ENCODE measurements at places on chromosomes 6 and 20.

DNA sequence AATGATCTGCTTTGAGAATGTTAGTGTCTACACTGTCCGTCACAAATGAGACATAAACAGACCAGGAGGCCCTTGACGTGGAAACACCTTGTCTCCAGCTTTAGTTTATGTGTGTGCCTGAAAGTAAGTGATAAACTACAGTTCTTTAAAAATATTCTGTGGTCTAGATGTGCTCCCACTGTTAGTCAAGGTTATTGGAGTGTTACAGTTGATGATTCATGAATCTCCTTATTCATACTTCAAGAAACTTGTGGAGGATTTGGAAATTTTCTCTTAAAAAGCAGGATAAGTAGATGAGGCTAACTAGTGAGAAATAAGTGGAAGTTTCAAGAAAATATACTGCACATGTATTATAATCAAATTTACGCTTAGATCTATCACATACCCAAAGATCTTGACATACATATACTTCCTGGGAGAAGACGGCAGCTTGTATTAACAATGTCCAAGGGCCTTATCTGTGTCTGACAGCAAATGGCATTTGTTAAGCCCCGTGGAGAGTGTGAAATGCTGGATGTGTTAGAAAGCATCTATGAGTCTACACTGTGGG is 90.5 kb upstream of the MBOAT1 start:
- DNase-seq = no peak

DNA sequence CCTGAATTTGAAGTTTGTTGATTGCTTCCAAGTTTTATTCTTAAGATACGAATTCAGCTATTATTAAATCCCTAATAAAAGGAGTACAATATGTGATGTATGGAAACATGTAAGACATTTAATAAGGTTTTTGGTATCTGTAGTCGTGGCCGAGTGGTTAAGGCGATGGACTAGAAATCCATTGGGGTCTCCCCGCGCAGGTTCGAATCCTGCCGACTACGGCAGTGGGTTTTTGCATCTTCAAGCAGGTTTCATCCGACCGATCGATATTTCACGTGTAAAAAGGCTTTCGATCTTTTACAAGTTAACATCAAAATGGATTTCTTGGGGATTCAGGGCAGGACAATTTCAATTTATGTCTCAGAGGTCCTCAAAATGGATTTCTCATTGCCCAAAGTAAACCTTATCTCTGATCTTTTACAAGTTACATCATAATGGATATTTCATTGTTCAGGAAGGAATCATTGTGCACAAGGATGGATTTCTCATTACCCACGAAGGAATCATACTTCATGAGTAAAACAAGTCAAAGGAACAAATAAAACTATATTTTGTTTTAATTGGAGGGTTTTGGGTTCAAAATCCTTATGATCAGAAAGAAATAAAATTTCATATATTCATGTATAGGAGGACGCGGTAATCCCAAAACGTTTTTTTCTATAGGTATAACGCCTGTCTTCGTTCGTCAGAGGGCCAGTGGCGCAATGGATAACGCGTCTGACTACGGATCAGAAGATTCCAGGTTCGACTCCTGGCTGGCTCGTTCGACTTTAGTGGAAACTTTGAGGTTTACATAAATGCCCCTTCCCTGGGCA is 37.3 kb upstream of the BTN3A2 start:
- DNase-seq = no peak

- no peak for DNase-seq
Measured at GRCh38 chr6:44699851-44700250, 312.3 kb downstream of the CDC5L start.

- DNase-seq = no peak
Measured at GRCh38 chr6:145261758-145262157, 473.6 kb downstream of the EPM2A start.

DNA sequence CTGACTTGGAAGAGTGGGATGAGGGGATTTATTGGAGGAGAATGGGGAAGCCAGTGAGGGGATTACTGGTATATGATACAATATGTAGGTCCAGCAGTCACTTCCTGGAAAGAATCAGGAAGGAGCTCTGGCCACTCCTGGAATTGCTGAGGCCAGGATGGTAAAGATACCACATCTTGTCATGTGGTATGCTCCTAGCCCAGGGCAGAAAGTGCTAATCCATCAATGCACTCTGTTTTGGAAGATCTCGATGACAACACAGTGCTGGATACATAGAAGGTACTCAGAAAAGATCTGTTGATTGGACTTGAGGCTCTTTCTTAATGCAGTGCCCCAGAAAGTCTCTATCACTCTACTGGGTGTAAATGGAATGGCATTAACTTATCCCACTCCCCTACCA is 52.6 kb downstream of the LAMP5 start:
- DNase-seq = no peak

- no peak for DNase-seq
Measured at GRCh38 chr6:118354641-118355040, 193.5 kb upstream of the PLN start.

GRCh38 chr6:74311431-74311830 is 615.4 kb downstream of the CD109 start:
- DNase-seq = no peak

DNA sequence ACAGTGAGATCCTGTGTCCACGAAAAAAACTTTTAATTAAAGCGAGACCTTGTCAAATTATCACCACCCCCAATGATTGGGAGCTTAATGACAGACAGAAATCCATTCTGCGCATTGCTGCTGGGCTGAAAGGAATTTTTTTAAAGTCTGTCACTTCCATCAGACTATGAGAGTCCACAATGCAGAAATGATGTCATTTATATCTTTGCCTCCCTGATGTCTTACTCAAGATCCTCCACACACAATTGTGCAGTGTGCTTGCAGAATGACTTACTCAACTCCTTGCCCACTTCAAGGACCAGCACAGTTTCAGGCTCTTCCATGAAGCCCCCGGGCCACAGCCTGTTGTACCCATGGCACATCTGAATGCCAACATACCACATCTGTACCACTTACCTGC is 41.0 kb downstream of the GPLD1 start:
- no peak for DNase-seq

- no peak for DNase-seq
Measured at GRCh38 chr6:131844243-131844841, 36.5 kb downstream of the ENPP1 start.

- DNase-seq = no peak
Measured at GRCh38 chr6:150525300-150525699, 74.4 kb upstream of the PLEKHG1 start.

DNA sequence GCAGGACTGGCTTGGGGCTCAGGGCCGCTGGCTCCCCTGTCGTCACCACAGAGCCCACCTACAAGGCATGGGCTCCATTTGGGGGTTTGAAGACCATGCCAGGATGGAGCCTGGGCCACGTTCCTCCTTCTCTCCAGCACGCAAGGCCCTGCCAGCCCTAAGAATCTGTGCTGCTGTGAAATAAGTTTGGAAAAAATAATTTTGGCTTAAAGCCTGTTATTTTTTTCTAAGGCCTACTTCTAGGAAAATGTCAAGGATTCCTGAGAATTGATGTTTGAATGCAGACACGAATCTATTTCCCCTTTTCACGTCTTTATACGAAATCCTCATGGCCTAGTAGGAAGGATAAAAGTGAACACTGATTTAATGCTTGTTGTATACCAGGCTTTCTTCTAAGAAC is 107.5 kb downstream of the LRFN2 start:
- DNase-seq = no peak

DNA sequence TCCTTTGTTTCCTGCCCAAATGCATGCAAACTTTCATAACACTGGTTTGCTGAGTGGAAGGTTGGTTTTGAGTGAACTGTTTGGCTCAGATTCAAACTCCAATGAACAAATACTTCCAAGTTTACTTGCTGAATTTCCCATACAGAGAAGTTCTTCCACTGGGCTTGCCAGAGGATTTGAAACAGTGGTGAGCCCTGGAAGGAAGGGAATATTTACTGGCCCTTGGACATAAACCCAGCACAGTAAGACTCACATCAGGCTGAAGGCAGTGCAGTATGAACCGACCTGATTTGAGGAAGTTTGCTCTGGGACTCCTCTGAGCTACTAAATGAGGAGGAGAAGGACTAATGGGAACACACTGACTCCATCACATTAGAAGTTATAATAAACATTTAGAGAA is 3.8 kb downstream of the TRAF3IP2 start:
- DNase-seq = no peak

GRCh38 chr20:6940048-6940447 is 172.6 kb downstream of the BMP2 start:
- DNase-seq = no peak

DNA sequence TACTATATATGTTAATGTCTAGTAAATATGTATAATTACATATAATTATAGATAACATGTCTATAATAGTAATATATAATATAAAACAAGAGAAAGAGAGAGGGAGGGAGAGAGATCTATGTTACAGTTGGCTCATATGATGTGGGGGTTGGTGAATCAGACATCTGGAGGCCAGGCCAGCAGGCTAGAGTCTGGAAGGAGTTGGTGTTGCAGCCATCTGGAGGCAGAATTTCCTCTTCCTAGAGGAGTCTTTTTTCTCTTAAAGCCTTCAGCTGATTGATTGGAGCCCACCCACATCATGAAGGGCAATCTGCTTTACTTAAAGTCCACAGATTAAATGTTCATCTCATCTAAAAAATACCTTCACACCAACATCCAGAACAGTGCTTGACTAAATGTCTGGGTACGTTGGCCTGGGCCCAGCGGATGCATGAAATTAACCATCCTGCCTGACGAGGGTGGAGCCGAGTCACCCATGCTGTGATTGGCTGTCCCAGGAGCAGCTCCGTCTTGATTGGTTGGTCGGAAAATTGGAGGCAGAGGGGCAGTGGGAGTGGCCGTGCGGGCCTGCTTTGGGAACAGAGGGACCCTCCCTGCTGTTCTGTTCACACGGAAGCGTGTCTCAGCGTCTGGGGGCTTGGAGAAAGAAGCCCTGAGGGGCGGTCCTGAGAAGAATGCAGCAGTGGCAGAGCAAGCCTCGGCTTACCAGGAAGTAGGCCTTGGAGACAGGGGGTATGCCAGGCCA is 392.4 kb downstream of the QKI start:
- no peak for DNase-seq

GRCh38 chr20:4730780-4731179 is 9.1 kb downstream of the PRND start:
- DNase-seq = no peak

DNA sequence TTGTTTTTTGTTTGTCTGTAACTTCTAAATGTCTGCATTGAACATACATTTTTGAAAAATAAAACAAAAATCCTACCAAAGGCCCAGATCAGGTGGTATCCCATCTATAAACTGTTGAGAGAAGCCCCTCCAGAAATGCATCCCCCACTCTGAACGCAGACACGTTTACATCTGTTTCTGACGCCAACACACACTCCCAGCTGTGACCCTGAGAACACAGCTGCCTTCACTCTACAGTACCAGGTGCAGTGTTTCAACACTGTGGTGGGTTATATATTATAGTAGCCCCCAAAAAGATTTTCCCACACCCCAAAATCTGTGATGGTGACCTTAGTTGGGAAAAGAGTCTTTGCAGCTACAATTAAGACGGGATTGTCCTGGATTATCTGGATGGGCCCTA is 199.1 kb upstream of the JARID2 start:
- DNase-seq = no peak

GRCh38 chr6:2547355-2547754 is 203.4 kb downstream of the MYLK4 start:
- no peak for DNase-seq

GRCh38 chr6:818196-818595 is 125.3 kb upstream of the EXOC2 start:
- DNase-seq = no peak

- no peak for DNase-seq
Measured at GRCh38 chr6:15911753-15912504, 217.0 kb upstream of the MYLIP start.

GRCh38 chr6:80335121-80335531 is 228.7 kb downstream of the BCKDHB start:
- no peak for DNase-seq

GRCh38 chr6:47525330-47526057 is 47.9 kb downstream of the CD2AP start:
- no peak for DNase-seq

GRCh38 chr6:130018744-130019325 is 454 bp downstream of the L3MBTL3 start:
- no peak for DNase-seq

DNA sequence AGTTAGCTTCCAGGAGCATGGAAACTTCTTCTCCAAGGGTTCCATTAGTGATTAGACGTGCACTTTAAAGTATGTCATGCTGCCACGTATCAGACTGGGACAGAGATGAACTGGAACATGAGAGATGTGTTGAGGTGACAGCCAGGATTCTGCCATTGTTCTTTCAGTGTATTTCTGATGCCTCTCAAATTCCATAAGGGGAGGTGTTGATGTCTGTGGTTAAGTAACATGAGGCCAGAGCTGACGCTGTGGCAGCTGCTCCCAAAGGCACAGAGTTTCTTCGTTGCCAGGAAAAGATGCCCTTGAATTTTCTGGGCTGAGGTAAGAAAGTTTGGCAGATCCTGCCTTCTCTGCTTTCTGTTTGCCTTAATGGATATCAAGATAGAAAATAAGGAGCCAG is 63.5 kb downstream of the TRMT6 start:
- no peak for DNase-seq

GRCh38 chr6:168441434-168442391 is 729 bp downstream of the SMOC2 start:
- no peak for DNase-seq

DNA sequence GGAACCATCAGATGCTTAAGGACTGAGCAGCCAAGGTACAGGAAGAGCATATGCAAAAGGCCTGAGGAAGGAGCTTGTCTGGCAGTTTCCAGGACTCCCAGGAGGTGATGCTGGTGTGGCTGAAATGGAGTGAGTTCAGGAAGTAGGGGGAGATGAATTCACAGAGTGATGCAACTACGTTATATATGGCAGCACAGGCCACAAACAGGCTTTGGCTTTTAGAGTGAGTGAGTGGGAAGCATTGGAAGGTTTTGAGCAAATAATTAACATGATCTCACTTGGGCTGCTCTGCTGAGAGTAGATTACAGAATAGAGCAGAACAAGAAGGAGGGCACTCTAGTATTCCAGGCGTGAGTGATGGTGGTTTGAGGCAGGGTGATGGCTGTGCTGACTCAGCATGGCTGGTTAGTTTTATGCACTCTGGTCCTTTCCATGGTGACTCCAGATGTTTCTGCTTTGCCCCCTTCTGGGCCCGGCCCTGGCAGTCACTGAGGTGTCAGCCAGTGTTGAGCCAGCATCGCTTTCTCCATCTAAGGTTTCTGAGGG is 6.5 kb downstream of the BTN2A2 start:
- DNase-seq = no peak

- no peak for DNase-seq
Measured at GRCh38 chr6:129701721-129702455, 8.1 kb downstream of the ARHGAP18 start.
